ENCODE measurements at places on chromosomes 4 and X. TPM values are rescaled to one million over a fixed set of nuclear protein-coding genes. Genes with fewer than 3 reads are reported as not detected.
A peak's percentile ranks its signal among the peaks of the same experiment; 100 is the strongest.

Gene RHOXF2
- polyA plus RNA-seq = not detected

Gene GABRG1
- polyA plus RNA-seq = not detected

Gene CSTF2
- 34.2 TPM for polyA plus RNA-seq

Gene SYTL4
- polyA plus RNA-seq = 2.3 TPM

Gene SATL1
- not detected for polyA plus RNA-seq

Gene NWD2
- not detected for polyA plus RNA-seq

Gene KCTD8
- not detected for polyA plus RNA-seq

Gene RNF150
- polyA plus RNA-seq = 5.8 TPM

Gene HGFAC
- polyA plus RNA-seq = 0.37 TPM

Gene S100G
- polyA plus RNA-seq = not detected

Gene BEX5
- polyA plus RNA-seq = 0.10 TPM

DNA sequence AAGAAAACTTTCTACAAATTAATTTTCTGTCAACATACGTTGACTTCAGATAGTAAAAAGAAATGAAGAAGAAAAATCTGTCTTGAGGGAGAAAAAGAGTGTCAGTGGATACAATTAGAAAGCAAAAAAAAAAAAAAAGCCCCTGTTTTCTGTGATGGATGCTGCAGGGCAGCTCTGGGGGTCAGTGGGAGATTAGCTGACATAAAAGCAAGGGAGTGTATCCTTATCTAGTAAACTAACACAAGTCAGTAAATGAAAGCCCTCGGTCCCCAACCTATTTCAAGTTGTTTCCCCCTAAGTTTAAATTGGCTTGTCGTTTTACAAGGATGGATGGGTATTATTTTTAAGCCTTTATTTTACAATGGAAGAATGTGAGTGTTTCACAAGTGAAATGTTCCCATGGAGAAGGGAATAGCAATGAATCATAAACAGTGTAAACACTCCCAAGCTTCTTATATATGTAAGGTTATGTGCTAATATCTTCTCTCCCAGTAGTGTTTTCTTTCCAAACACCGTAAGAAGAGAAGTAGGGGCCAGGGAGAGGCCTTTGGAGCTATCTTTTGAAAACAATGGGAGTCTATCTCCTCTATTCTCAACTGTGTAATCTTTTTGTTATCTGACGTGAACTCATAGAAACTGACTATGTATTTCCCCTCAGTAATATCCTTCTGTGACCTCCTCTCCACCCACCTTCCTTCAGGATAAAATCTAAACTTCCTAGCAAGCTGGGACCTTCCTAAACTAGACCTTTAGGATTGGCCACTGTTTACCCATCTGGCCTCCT lies 347.7 kb downstream of the FBXO8 start:
- DNase-seq = no peak

GRCh38 chrX:37825215-37825842 lies 22.0 kb downstream of the DYNLT3 start:
- peak; percentile 12 for DNase-seq

GRCh38 chr4:79851625-79852304 lies 221.3 kb downstream of the ANTXR2 start:
- no peak for DNase-seq

- DNase-seq = peak; percentile 59
These were observed 75.0 kb downstream of the PTTG2 start for GRCh38 chr4:38034986-38035882.

- DNase-seq = no peak
These were observed 1.8 kb downstream of the USP46 start for GRCh38 chr4:52657292-52657617.

GRCh38 chr4:28010577-28011240 lies 1150.1 kb downstream of the STIM2 start:
- DNase-seq = no peak

DNA sequence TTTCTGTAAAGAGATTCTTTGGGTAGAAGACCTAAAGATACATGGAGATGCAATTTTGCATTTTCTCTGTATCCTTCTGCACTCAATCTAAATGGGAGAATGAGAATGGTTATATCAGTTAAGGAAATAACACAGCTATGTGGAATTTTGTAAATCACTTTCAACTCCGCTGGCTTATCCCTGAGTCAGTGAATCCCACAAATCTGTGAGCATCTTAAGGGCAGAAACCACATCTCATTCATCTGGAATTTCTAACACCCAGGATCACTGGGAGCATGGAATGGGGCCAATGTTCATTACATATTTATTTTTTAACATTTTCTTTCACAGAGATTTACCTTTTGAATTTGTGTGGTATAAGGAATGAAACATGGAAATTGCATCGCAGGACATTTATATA lies 167.8 kb downstream of the CFAP47 start:
- DNase-seq = no peak

DNA sequence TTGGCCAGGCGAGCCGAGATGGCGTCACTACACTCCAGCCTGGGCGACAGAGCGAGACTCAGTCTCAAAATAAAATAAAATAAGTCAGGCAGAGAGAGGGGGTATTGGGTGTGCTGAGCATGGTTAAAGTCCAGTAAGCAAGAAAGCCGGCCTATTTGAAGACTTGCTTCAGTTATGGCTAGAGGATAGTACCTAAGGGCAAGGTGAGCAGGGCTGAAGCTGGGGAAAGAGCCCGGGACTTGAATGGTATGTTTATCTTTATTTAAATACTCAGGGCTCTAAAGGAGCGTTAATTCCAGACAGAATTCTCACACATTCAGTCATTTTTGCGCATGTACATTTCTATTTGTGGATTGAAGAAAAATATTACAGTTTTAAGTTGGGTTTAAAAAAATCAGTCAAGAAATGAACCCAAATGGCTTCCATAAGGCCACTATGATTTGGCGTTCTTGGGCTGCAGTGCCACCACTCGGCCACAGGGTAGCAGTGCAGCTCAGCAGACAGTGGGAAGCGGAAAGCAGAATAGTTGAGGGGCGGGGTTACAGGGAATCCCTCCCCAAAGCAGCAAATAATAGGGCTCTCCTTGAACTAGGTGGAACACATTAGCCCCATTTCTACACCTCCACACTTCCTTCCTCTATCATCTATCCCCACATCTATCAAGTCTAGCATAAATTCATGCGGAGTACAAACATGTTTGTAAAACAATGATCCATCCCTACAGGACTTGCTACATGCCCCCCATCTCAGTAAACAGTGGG lies 37.2 kb upstream of the SH3D19 start:
- peak; percentile 83 for DNase-seq

DNA sequence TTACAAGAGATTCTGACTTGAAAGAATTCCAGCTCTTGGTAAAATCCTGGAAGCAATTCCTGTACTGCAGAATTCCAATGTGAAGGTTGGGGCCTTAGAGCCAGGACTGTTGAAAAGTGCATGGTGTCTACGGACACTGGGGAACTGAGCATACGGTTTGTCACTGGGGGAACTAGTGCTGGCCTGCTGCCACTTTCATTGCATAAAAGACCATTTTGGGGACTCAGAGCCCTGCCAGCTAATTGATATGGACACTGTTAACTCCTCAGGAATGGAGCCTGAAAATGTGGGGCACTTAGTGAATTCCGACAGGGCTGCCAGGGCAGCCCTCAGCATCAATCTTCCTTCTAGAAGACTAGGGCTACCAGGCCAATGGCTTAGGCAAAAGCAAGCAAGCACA lies 55.9 kb downstream of the AMOT start:
- no peak for DNase-seq

GRCh38 chr4:150216726-150217125 lies 138.5 kb downstream of the DCLK2 start:
- no peak for DNase-seq

DNA sequence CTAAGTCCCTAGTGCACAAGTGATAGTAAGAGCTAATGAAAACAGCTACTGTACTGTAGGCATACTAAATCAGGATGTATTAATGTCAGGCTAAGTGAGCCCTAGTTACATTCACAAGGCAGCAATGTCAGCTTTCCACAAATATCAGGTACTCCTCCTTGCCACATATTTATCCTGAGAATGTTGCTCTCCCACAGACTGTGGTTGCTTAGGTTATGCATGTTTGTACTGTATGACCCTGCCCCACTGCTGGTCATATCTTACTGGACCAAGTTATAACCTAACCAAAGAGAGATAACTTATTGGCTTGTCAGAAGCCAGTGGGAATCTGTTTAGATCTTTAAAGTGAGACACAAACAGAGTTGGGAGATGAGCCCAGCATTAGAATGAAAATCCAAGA lies 241.0 kb downstream of the SLC39A8 start:
- no peak for DNase-seq

GRCh38 chr4:1183985-1184773 lies 11.8 kb upstream of the SPON2 start:
- no peak for DNase-seq

GRCh38 chr4:85837439-85837733 lies 362.4 kb downstream of the ARHGAP24 start:
- no peak for DNase-seq

GRCh38 chrX:3527166-3527565 lies 180.7 kb upstream of the MXRA5 start:
- no peak for DNase-seq

DNA sequence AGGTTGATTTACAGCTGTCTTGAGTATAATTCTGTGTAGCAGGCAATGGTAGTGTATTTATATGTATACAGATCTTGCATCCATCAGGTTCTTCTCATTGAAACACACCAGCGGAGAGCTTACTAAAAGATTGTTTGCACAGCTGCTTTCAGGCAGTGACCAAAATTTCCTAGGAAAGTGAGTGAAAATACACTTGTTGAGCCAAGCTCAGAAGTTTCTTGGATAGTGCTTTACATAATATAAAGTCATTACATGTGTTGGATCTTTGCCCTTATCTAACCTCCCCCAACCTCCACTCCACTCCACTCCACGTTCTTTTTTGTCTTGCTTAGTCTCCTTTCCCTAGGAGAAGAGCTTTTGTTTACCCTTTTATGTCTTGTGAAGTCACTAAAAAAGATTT lies 34.1 kb downstream of the CNKSR2 start:
- DNase-seq = no peak

GRCh38 chr4:109977854-109978501 lies 65.3 kb downstream of the EGF start:
- peak; percentile 21 for DNase-seq

GRCh38 chr4:37745946-37746345 lies 59.8 kb upstream of the RELL1 start:
- no peak for DNase-seq

DNA sequence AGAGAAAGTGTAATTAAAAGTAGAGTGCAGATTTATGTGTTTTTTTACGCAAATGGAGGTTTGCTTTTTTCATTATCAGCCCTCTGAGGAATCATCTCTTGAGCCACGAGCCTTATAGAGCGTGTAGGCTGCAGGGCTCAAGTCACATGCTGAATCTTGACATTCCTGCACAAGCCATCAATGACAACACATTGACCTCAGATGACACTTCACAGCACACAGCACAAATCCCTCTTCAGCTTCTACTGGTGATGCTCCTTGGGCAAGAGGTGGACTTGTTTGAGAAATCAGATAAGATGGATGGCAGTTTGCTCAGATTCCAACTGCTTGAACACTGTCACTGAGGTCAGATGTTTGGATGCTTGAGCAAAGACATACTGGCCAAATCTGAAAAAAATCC lies 250.6 kb downstream of the SNCA start:
- DNase-seq = no peak

- DNase-seq = peak; percentile 44
These were observed 94.4 kb upstream of the TTC29 start for GRCh38 chr4:147039976-147040575.

DNA sequence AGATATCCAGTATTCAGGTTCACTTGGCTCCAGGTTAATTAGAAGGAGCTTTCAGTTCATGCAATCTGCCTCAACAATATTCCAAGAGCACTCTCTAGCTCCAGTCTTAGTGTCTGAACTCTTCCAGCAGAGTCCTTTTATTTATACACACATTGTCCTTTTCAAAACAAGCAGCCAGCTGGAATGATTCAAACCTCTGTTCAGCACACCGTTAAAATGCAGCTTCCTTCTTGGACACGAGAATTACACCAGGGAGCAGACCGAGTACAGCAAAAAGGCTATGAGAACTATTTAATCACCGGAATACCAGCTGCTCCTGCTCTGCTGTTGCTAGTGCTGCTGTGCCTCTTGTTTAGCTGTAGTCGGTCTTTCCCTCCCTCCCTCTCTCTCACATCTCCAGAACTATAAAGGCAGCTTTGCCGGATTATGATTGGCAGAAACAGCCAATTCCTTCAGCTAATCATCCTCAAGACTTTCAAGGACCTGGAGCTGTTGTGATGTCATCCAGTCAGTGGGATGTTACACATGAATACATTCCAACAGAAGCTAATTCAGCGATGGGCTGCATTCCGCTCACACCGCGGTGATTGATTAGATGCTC lies at the start of gene NDST4:
NDST4 (minus strand) TSS at position 115 of the 601 bp plus-strand sequence. CDS start 36,584 bp downstream, outside the sequence.
- DNase-seq = no peak

Measured in SK-N-SH (cell line).